ENCODE measurements at places on chromosomes 12 and 14.

- H3K4me3 ChIP-seq, result no peak overlapping the region
- no peaks in the 10 kb centered on the region for H3K27me3 ChIP-seq
- H3K4me1 ChIP-seq, result no peaks in the 10 kb centered on the region
- H3K36me3 ChIP-seq, result no peaks in the 10 kb centered on the region
- DNase-seq, result no peak
Observed at GRCh38 chr12:129067491-129067890, 214.2 kb downstream of the GLT1D1 start.

DNA sequence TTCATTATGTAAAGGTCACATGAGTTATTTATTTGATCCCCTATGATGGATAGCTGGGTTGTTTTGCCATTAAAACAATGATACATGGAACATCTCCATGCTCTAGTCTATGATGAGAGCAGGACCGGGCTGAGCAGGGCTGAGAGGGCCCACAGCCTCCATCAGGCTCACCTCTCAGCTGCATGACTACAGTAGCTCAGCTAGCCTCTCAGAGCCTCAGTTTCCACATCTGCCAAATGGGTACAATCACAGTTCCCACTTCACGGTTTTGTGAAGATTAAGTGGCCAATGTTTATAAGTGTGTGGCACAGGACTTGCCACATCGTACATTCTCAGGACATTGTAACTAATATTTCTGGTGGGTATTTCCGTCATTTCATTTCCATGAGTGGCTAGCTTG, 19.9 kb upstream of the MYL2 start:
- DNase-seq, result no peak
- H3K36me3 ChIP-seq, result no peaks in the 10 kb centered on the region
- no peak overlapping the region for H3K27ac ChIP-seq

GRCh38 chr12:27571463-27571862, 47.5 kb downstream of the PPFIBP1 start:
- H3K27me3 ChIP-seq, result peaks cover 2% of the 10 kb centered on the region
- DNase-seq, result no peak
- H3K4me1 ChIP-seq, result no peaks in the 10 kb centered on the region
- no peak overlapping the region for H3K4me3 ChIP-seq

- no peak overlapping the region for H3K4me3 ChIP-seq
- H3K27ac ChIP-seq, result no peak overlapping the region
- peaks cover 2% of the 10 kb centered on the region for H3K27me3 ChIP-seq
- H3K36me3 ChIP-seq, result no peaks in the 10 kb centered on the region
- H3K4me1 ChIP-seq, result no peaks in the 10 kb centered on the region
Observed at GRCh38 chr14:96783915-96784224, 13.3 kb upstream of the VRK1 start.

DNA sequence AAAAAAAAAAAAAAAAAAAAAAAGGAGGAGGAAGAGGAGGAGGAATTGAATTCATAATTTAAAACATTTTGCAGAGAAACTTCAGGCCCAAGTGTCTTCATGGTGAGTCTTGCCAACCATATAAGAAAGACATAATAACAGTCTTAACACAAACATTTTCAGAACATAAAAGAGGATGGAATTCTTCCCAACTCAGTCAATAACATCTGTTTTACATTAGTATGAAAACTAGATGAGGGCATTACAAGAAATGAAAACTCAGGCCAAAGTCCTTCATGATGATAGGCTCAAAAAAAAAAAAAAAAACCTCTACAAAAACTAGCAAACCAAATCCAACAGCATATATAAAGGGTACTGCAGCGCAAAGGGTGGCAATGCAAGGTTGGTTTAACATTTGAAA, 151.6 kb downstream of the FOXA1 start:
- no peak overlapping the region for H3K4me3 ChIP-seq
- H3K36me3 ChIP-seq, result no peaks in the 10 kb centered on the region
- DNase-seq, result no peak
- H3K27ac ChIP-seq, result no peak overlapping the region
- no peaks in the 10 kb centered on the region for H3K27me3 ChIP-seq

- H3K27ac ChIP-seq, result no peak overlapping the region
- DNase-seq, result no peak
- no peaks in the 10 kb centered on the region for H3K36me3 ChIP-seq
- no peaks in the 10 kb centered on the region for H3K27me3 ChIP-seq
- no peak overlapping the region for H3K4me3 ChIP-seq
Observed at GRCh38 chr12:61919686-61920085, 340.5 kb upstream of the USP15 start.

DNA sequence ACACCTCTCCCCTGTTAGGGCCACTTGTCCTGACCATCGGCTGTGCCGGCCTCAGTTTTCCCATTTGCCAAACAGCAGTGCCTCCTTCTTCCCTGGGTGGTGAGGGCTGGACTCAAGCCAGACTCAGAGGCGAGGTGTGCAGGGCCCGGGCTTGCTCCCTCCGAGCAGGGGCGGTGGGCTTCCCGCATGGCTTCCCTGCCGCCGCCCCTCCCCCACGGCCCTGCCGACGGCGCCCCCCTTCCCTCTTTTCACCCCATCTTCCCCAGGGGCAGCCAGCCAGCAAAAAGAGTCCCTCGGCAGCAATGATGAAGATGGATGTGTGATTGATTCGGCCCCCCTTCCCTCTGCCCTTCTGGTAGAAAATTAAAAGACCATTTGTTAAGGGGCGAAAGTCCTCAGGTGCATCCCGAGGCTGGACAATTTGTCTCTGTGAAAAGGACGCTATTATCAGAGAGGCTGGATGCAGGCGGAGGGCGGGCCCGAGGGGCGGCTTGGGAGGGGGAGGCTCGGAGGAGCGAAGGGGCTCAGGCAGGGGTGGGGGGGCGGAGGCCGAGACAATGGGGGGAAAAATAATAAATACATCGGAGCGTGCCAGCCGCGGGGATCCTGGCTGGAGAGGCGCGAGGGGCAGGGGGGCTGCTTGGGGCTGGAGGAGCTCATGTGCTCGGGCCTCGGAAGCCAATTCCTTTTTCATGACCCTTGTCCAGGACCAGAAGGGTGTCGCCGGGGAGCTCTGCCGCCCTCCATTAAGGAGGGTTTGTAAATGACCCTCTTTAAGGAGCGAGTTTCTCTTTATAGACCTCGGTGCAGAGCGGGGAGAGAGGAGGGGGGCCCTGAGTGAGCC, 48.0 kb upstream of the LHX5 start:
- no peak overlapping the region for H3K27ac ChIP-seq
- H3K36me3 ChIP-seq, result no peaks in the 10 kb centered on the region
- H3K4me1 ChIP-seq, result no peaks in the 10 kb centered on the region
- H3K27me3 ChIP-seq, result peaks cover 23% of the 10 kb centered on the region
- DNase-seq, result no peak
- no peak overlapping the region for H3K4me3 ChIP-seq

DNA sequence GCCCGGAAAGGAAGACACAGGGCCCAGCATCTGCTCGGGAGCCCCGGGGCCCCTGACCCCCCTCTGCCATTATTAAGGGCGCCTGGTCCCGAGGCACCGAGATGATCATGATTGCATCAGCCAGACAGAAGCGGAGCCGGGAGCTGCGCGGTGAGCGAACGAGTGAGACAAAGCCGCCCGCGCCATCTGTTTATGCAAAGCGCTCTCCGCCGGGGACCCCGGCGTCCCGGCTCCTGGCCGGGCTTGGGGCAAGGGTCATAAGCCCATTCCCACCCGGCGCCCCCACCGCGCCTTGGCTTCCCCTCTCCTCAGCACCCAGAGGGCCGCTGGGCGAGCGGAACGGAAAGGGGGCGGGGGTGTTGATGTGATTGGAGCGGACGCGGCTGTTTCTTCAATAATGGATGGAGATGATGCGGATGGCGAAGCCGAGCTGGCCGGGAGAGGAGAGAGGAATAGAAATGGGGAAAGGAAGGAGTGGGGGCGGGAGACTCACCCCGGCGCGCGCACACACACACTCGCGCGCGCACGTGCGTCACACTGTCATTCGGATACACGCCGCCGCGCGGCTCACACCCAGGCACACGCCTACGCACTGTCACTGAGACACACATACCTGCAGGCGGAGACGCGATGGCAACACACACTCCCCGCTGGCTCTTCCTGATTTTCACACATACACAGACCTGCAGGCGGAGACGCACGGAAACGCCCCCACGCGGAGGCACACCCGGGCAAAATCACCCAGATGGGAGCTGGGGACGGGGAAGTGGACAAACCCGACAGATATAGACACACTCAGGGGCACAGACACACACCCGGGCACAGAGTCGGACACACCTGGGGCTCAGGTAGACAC, 10.7 kb downstream of the STAC3 start:
- H3K27me3 ChIP-seq, result peaks cover 14% of the 10 kb centered on the region
- peaks cover 37% of the 10 kb centered on the region for H3K4me1 ChIP-seq
- no peak overlapping the region for H3K27ac ChIP-seq
- peaks cover 2% of the 10 kb centered on the region for H3K36me3 ChIP-seq
- peak; percentile 62 for DNase-seq

DNA sequence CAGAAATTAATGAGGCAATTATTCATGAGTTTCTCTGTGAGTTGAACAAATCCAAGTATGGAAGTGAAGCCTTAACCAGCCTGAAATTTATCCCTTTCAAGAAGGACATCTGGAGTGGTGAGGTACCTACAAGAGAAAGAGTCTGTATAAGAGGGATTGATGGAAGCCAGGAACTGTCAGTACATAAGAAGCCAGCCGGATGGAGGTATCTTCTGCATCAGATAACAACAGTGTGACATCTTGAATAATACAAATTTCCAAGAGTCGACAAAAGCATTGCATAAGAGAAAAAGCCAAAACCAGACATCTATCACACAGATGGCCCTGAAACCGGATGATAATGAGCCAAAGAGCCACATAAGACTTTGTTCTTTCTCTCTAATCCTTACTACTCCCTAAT, 781.2 kb downstream of the FLRT2 start:
- no peaks in the 10 kb centered on the region for H3K27me3 ChIP-seq
- no peak overlapping the region for H3K27ac ChIP-seq
- H3K4me3 ChIP-seq, result no peak overlapping the region
- no peaks in the 10 kb centered on the region for H3K4me1 ChIP-seq
- no peak for DNase-seq

GRCh38 chr14:34007902-34008301, 57.0 kb upstream of the EGLN3 start:
- H3K4me1 ChIP-seq, result peaks cover 19% of the 10 kb centered on the region
- H3K36me3 ChIP-seq, result no peaks in the 10 kb centered on the region
- no peak for DNase-seq
- no peak overlapping the region for H3K4me3 ChIP-seq

GRCh38 chr14:58272588-58273372, 25.6 kb upstream of the ARID4A start:
- peaks cover 22% of the 10 kb centered on the region for H3K4me1 ChIP-seq
- no peak overlapping the region for H3K27ac ChIP-seq
- H3K27me3 ChIP-seq, result no peaks in the 10 kb centered on the region
- no peak for DNase-seq
- peaks cover 88% of the 10 kb centered on the region for H3K36me3 ChIP-seq

DNA sequence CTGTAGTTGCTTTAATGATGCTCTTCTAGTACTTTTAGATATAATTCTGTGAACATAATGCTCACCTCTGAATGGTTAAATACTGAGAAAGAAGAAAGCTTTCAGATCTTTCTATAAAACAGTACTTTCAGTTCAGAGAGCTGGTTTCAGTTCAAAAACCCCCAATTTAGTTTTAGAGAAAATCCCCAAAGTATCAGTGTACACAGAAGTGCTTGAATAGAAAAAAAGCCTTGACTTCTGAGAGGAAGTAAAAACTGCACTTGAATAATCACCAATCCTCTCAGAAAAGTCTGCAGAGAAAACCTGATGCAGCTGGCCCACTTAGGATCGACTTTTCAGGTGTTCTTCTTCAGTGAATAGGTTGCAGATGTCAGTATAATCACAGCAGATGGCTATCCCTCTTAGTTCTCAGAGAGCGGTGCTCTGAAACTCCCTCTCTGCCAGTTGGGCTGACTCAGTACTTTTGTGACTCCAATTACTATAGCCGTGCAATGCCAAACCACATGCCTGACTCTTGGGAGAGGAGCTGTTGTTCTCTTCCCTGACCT, 616.3 kb downstream of the LRFN5 start:
- H3K36me3 ChIP-seq, result no peaks in the 10 kb centered on the region
- no peak overlapping the region for H3K4me3 ChIP-seq
- H3K27ac ChIP-seq, result no peak overlapping the region
- no peaks in the 10 kb centered on the region for H3K4me1 ChIP-seq
- no peak for DNase-seq
- no peaks in the 10 kb centered on the region for H3K27me3 ChIP-seq

- H3K27me3 ChIP-seq, result no peaks in the 10 kb centered on the region
- DNase-seq, result no peak
- no peak overlapping the region for H3K4me3 ChIP-seq
- no peaks in the 10 kb centered on the region for H3K4me1 ChIP-seq
- H3K27ac ChIP-seq, result no peak overlapping the region
Observed at GRCh38 chr14:28780843-28781820, 14.5 kb downstream of the FOXG1 start.

GRCh38 chr12:5582018-5582417, 150.1 kb downstream of the NTF3 start:
- DNase-seq, result no peak
- H3K27ac ChIP-seq, result no peak overlapping the region
- H3K4me1 ChIP-seq, result no peaks in the 10 kb centered on the region
- no peaks in the 10 kb centered on the region for H3K36me3 ChIP-seq

GRCh38 chr14:78673845-78674244, 503.7 kb downstream of the NRXN3 start:
- H3K36me3 ChIP-seq, result no peaks in the 10 kb centered on the region
- H3K27me3 ChIP-seq, result peaks cover 4% of the 10 kb centered on the region
- no peaks in the 10 kb centered on the region for H3K4me1 ChIP-seq
- H3K27ac ChIP-seq, result no peak overlapping the region

GRCh38 chr12:111135293-111135832, 215.0 kb upstream of the MYL2 start:
- H3K4me1 ChIP-seq, result no peaks in the 10 kb centered on the region
- H3K36me3 ChIP-seq, result no peaks in the 10 kb centered on the region
- no peak overlapping the region for H3K27ac ChIP-seq

DNA sequence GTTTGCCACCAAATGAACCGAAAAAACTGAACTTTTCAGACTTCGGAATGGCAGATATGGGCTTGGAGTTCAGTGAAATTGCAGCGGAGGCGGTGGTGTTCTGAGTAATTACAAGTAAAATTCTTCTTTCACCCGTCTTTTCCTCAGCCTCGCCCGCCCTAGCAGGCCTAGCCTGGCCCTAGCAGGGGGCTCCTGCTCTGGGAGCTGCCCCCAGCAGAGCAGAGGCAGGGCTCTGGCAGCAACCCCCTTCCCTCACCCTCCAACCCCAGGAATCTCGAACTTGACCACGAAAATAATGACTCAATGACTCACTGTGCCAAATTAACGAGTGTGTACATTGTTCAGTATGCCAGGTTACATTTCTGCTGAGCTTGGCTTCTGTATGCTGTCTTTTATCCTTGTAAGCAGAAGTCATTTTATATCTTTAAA, 1.1 kb downstream of the PAPLN start:
- H3K4me3 ChIP-seq, result no peak overlapping the region
- no peaks in the 10 kb centered on the region for H3K36me3 ChIP-seq
- DNase-seq, result no peak
- peaks cover 8% of the 10 kb centered on the region for H3K27me3 ChIP-seq

DNA sequence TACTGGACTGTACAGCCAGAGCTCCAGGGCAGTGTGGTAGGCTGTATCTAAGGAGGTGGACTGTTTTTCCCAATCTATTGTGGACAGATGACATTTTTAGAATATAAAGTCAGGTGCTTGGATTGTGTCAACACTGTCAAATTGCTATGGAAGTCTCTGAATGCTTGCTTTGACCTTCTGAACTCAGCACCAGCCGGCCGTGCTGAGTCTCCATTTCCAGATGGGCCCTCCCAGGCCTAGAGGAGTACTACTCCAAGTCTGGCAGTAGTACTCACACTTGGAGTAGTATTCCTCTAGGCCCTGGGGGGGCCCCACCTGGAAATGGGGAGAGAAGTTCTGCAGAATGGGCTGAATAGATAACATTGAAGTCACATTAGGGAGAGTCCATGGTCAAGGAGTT, 16.2 kb upstream of the KCNK13 start:
- no peaks in the 10 kb centered on the region for H3K4me1 ChIP-seq
- H3K27ac ChIP-seq, result no peak overlapping the region

Measured in DND-41 (cell line).